Fibroblast of villous mesenchyme (primary cell): ENCODE measurements at places on chromosomes 4 and X.

- DNase-seq = no peak
These were observed 92.0 kb upstream of the TEX13D start for GRCh38 chrX:124240422-124240821.

GRCh38 chr4:76007089-76007862 is at the start of gene CXCL9:
Gene CXCL9, minus strand, starts transcription at chr4:76007509. Its CDS starts 60 bp downstream, at chr4:76007449.
- DNase-seq = no peak

DNA sequence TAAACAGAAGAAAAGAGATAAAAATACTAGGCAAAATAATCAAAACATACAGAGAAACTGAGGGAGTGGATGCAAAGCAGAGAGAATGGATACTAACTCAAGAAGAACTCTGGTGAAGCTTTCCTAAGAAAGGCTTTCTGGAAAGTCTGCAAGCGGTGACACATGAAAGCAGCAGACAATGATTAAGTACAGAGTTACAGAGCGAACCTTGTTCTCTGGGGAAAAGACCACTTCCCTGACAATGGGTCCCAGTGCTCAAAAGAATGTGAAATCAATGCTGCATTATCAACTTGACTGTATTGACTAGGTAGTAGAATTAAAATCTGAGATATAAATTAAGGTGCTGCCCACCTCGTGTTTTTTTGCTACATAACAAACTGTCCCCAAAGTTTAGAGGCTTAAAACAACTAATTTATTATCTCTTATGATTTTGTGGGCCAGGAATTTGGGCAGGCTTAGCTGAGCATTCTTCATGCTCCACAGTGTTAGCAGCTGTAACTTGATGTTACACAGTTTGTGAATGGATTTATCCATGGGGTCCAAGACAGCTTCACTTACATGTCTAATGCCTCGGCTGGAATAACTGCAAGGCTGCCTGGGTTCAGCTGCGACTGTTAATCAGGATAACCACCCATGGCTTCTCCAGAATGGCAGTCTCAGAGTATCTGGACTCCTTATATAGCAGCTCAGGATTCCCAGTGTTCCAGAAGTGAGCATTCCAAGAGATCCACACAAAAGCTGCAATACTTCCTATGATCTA is 106.9 kb upstream of the INPP4B start:
- DNase-seq = no peak

- peak; percentile 79 for DNase-seq
These were observed 47.3 kb upstream of the NSG1 start for GRCh38 chr4:4339504-4340085.

DNA sequence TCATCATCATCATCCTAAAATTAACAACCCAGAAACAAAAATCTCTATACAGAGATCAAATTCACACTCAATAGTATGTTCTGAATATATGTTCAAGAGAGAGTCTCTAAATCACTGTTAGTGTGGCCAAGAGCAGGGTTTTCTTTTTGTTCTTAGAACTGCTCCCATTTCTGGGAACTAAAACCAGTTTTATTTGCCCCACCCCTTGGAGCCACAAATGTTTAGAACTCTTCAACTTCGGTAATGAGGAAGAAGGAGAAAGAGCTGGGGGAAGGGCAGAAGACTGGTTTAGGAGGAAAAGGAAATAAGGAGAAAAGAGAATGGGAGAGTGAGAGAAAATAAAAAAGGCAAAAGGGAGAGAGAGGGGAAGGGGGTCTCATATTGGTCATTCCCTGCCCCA is 32.3 kb downstream of the CYBB start:
- no peak for DNase-seq
